ENCODE measurements at places on chromosomes 5 and 9.

DNA sequence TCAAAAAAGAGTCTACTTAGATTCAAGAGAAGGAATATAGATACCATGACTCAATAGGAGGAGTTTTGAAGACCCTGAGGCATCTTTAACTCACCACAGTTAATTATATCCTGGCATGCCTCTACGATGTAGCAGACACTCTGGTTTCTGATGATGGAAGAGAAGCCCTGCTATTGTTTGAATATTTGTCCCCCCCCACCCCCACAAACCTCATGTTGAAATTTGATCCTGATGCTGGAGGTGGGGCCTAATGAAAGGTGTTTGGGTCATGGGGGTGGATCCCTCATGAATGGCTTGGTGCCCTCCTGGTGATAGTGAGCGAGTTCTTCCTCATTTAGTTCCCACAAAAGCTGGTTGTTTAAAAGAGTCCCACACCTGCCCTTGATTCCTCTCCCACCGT, 147.9 kb upstream of the TBCA start:
- DNase-seq, result no peak

- DNase-seq, result no peak
Observed at GRCh38 chr9:134676886-134677285, 35.3 kb downstream of the COL5A1 start.

GRCh38 chr9:137716694-137717287, 98.0 kb downstream of the EHMT1 start:
- no peak for DNase-seq

GRCh38 chr5:173880306-173880985, 7.7 kb upstream of the CPEB4 start:
- DNase-seq, result no peak

GRCh38 chr5:111454776-111455175, 57.6 kb downstream of the STARD4 start:
- DNase-seq, result no peak

DNA sequence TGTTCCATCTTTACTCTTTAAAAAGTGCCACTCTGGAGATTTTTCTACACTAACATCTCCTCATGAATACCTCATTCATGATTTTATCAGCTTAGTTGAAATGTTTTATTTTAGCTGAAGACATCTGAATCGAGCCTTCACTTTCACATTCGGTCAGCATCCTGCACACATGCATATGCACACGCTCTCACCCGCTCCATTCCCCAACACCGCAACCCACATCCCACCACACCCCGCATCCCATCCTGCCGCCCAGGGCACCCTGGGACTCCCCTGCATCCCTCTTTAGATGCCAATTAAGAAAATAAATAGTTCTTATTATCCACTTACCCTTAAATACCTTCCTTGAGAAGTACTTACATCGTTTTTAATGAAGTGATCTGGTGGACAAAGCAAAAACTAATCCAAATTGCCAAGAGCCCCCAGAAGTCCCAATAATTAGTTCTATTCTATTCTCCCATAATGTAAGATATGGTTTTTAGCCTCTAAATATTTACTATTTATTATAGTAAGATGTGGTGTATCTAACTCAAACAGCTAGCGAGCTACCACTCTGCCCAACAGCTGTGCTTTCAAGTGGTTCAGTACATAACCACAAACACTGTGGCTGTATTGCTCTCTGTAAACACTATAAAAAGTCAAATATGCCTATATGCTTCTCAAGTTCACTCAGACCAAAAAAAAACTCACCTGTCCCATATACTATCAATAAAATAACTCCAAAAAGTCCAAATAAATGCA, 38.2 kb downstream of the GZMK start:
- no peak for DNase-seq

DNA sequence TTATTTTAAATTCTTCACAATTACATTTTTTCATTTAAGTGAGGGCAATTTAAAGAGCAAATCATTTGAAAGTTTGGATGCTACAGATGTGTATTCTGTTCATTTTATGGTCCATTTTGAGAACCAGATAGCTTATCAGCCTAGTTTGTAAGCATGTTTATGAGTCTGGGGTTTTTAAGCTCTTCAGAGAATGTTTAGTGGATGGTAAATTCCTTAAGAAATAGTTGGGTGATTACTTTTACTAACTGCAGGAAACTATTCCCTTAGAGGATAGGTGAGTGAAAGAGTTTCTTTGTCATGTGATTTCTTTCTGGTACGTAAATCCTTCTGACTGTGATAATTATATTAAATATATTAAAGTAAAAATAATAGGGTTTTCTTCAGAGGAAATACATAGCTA, 17.6 kb downstream of the RASGRF2 start:
- DNase-seq, result no peak

DNA sequence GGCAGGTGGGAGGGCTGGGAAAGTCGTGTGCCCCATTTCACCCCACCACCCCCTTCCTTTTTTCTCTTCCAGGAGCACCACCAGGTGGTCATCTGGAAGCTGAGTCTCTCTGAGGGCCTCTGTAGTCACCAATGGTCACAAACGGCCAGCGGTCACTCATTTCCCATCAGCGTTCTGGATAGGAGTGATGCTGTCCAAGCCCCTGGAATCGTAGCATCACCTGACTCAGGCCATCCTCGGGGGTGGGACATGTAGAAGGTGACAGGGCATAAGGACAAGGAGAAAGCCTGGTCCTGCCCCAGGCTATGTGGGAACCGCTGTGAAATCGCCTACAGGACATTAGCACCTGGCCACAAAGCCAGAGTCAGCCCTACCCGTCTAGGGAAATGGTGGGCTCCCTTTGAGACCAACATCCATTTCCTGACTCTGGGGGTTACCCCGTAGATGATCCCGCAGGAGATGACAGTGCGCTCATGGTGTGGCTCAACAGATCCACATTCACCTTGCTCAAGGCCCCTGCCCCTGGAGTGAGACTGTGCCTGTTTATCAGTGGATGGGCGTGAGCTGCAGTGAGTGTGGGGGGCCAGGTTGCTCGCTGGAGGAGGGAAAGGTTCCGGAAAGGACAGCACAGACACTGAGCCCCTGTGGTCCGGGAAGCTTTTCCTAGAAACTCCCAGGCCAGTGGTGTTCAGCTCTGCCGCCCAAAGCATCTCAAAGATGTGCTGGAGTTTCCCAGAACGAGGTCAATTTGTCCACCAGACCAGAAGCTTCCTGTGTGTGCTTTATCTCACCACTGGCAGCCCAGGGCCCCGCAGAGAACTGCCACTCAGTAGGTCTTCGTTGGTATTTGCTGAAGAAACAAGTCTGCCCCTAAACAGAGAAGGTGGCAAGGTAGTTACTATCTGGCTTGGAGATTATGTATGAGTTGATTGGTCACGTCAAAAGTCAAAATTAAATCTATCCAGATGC, 61.1 kb upstream of the UNC5A start:
- no peak for DNase-seq

GRCh38 chr5:35442885-35443639, 174.6 kb upstream of the SPEF2 start:
- no peak for DNase-seq

GRCh38 chr9:6076851-6077250, 61.4 kb upstream of the RANBP6 start:
- no peak for DNase-seq

GRCh38 chr9:69671879-69672595, at the start of gene APBA1:
Gene APBA1, minus strand, starts transcription at chr9:69672371.
- DNase-seq, result peak; percentile 78

DNA sequence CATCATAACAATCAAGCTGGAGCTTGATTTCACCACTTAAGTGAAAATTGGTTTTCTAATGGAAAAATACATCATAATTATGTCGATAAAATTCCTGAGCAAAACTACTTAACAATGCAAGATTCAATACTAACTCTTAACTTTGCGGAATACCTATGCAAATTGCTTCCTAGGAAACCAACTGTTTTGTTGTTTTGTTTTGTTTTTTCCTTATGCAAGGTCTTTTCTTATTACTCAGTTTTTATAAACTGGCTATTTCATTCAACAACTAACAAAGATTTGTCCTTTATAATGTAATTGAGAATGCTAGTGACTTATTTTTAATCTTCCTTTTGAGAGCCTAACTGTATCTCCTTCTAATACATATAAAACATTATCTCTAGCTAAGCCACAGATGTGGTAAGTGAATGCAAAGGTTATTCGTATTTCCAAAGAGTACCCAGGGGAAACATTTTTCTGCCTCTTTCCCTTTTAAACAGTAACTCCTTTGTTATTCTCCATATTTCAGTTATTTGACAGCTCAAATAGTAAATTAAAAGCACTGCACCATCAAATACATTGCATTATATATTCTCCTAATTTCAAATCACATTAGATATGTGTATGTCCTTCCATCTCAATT, 609.4 kb downstream of the SLCO4C1 start:
- no peak for DNase-seq

- DNase-seq, result no peak
Observed at GRCh38 chr9:8817335-8817734, 1017.8 kb upstream of the DMAC1 start.

DNA sequence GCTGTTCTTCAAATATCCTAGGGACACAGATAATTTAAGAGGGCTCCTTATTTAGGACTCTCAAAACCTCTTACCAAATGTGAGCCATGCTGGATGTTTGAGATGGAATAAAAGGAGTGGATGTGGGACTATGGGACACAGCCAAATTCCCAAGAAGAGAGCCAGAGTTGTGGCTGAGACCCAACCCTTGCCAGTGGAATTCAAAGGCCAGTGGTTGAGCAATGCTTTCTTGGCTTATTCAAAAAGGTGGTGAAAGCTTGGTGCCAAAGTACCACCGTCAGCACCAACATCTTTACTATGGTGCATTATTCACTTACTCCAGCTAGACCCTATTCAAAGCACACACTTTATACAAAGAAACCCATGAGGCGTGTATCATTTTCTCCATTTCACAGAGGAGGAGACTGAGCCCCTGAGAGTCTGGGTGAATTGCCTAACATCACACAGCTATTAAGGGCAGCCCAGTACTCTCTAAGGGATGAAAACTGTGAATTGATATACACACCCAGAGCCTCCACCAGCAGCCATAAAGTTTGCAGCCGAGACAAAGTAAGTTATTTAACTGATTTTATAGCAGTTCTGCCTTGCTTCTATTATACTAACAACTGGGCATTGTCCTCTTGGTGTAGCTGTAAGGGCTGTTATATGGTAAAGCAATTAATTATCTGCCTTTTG, 391.7 kb downstream of the ACTL7B start:
- DNase-seq, result no peak

GRCh38 chr9:89223396-89223977, 44.9 kb upstream of the SHC3 start:
- DNase-seq, result no peak

- no peak for DNase-seq
Observed at GRCh38 chr5:82414041-82414388, 135.9 kb upstream of the RPS23 start.

GRCh38 chr9:131677444-131678180, 62.3 kb downstream of the RAPGEF1 start:
- no peak for DNase-seq

- DNase-seq, result no peak
Observed at GRCh38 chr5:55915783-55916182, 64.6 kb downstream of the IL31RA start.

DNA sequence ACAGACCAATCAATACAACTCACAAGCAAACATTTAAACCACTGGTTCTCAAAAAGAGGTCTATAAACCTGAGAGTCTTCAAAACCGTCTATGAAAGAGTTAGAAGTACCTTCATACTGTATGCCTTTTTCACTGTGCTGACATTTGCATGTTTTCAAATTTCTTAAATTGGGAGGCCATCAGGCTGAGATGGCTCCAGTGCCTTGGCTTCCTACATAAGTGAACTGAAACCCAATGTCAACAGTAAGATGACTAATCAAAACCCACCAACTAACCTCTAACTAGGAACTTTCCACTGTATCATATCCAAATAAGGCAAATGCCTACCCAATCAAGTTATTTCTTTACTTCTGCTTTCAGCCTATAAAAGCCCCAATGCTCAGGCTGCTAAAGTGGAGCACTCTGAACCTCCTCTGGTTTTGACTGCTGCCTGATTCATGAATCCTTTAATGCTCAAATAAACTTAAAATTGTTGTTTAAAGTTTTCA, 35.1 kb downstream of the FAM13B start:
- no peak for DNase-seq

- DNase-seq, result no peak
Observed at GRCh38 chr9:103789686-103790085, 304.4 kb upstream of the SMC2 start.

GRCh38 chr9:93297659-93298497, 113.9 kb downstream of the WNK2 start:
- no peak for DNase-seq

DNA sequence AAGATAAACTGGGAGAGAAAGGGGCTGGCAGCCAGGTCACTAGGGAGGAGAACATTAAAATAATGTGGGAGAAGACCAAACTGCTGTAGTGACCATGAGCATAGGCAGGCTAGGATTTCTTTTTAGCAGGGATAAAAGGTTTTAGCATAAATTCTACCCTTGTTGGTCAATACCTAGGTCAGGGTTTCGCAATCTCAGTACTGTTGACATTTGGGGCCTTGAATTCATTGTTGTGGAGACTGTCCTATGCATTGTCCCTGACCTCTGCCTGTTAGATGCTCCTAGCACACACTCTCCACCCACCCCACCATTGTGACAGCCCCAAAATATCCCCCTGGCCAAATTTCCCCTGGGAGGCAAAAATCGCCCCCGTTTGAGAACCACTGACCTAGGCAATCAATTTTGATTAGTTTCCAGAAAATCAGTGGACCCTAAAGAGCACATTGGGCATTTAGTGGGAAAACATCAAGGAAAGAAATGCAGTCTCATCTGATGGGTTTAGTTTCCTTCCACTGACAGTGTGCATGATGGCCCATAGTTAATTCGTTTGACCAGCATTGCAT, 181.4 kb downstream of the NTRK2 start:
- DNase-seq, result no peak

DNA sequence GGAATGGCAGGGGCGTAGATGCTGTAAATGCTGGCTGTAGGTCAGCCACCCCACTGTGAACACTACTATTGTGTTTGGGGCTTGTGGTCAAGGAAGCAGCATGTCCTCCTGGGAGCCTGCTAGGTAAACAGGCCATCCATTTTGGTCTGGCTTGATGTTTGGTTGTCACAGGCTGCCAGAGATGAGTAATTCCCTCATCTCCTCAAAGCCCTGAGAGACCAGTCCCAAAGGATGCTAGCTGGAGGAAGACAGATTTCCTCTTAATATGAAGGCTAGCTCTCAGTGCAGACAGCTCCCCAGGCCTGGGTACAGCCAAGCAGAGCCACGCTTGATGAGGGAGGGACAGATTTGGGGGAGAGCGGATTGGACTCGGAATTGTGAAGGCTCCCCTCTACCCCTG, 72.5 kb upstream of the MAP1B start:
- DNase-seq, result no peak

Measured in nephron progenitor cell (in vitro differentiated cells).